Activated T-cell treated with anti-CD3 and anti-CD28 coated beads for 1 hour (primary cell): ENCODE measurements at places on chromosomes 16 and 17.

- no peak for DNase-seq
Observed at GRCh38 chr17:56817066-56817465, 16.7 kb downstream of the C17orf67 start.

DNA sequence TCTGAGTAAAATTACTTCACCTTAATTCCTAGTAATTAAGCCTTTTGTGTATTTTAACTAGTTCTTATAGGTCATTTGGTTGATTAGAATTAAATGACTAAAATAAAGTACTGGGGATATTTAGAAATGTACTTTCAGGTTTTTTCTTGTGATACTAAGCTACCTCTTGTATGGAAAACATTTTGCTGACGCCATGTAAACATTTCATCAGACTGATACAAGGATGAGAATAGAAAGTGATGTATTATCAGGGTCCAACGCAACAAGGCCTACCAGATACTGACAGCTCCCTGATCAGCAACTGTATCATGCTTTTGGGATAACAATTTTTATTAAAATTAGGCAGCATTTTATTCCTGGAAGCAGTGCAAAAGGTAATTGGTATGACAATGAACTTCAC, 1.7 kb downstream of the SMARCE1 start:
- DNase-seq: no peak

GRCh38 chr17:44827863-44828262, 2.2 kb downstream of the GJC1 start:
- DNase-seq: no peak

GRCh38 chr17:50262001-50262794, 12.1 kb upstream of the TMEM92 start:
- no peak for DNase-seq

GRCh38 chr17:28508211-28508724, 2.1 kb downstream of the FOXN1 start:
- DNase-seq: no peak
